ENCODE measurements at places on chromosomes 12 and 14.
A peak's percentile ranks its signal among the peaks of the same experiment; 100 is the strongest.

GRCh38 chr14:36520601-36521525 lies 831 bp upstream of the NKX2-1 start:
- no peak for DNase-seq

- no peak for DNase-seq
Observed at GRCh38 chr12:68319988-68320623, 12.1 kb downstream of the MDM1 start.

DNA sequence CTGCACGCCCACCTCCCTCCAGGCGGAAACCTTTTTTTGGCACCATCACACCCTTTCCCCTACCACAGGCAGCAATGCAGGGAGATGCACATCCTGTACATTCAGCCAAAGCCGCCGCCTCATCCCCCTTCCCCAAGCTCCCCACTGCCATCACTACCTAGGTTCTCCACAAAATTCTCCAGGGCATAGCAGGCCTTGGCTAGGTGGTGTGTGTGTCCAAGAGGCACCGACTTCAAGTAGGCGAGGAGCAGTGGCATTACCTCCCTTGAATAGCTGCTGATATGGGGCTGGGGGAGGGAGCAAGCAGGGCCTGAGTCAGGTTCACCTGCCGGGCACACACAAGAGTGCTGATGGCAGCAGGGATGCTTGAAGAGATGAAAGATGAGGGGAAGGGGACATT lies 3.6 kb downstream of the IPO4 start:
- no peak for DNase-seq

- no peak for DNase-seq
Observed at GRCh38 chr12:24081606-24082005, 132.1 kb upstream of the SOX5 start.

DNA sequence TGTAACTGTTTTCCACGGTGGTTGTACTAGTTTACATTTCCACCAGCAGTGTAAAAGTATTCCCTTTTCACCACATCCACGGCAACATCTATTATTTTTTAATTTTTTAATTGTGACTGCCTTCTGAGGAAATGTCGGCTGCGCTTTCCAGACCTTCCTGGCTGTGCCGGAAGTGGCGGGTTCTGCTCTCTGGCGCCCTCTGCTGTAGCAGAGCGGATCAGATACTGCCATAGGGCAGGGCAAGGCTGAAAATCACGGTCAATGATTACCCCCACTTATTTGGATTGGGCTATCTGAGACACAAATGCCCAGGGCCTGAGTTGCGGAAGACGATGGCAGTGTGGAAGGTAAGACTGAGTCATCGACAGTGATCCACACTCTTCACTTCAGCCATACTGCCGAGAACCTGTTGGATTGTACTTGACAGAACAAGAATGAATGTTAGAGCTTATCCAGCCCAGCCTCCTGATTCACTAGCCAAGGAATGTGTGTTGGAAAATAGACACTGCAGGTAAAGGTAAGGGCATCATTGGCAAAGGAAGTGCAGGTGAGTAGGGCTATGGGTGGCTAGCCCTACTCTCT lies 124.2 kb downstream of the NTF3 start:
- no peak for DNase-seq

DNA sequence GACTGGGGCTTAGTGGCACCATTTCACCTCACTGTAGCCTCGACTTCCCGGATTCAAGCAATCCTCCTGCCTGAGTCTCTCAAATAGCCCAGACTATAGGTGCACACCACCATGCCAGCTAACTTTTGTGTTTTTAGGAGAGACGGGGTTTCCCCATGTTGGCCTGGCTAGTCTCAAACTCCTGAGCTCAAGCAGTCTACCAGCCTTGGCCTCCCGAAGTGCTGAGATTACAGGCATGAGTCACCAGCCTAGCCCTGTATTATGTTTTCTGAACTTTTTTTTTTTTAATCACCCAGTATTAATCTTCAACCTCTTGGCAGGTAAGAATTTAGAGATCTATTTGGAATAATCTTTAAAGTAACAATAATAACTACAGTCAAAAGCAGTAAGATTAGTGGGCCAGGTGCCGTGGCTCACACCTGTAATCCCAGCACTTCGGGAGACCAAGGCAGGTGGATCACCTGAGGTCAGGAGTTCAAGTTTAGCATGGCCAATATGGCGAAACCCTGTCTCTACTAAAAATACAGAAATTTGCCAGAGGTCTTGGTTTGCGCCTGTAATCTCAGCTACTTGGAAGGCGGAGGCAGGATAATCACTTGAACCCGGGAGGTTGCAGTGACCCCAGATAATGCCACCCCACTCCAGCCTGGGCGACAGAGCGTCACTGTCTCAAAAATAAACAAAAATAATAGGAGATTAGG lies 8.6 kb downstream of the NANOG start:
- no peak for DNase-seq

DNA sequence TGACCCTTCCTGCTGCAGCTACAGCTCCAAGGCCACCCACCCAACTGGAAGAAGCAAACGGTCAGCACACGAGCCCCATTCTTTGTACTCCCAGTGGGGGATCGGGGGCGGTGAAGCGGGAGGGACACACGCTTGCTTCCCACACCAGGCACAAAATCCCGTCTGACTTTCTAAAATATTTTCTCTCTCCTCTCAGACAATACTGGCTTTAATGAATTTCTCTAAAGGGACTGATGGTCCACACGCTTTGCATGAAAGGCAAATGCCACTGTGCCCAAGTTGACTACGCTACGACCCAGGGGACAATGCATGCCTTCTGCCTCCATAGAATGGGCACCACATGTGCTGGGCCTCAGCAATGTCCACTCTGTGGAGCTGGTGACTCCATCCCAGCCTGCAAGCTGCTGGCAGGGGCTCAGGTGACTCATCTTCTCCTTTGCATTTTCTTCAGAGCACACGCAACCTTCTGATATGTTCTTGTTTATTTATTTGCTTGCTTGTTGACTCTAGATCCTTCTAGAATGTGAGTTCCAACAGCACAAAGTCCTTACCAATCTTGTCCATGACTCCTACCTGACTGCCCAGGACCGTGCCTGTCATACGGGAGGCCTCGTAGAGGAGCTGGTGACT lies 15.6 kb downstream of the SYNE3 start:
- no peak for DNase-seq

DNA sequence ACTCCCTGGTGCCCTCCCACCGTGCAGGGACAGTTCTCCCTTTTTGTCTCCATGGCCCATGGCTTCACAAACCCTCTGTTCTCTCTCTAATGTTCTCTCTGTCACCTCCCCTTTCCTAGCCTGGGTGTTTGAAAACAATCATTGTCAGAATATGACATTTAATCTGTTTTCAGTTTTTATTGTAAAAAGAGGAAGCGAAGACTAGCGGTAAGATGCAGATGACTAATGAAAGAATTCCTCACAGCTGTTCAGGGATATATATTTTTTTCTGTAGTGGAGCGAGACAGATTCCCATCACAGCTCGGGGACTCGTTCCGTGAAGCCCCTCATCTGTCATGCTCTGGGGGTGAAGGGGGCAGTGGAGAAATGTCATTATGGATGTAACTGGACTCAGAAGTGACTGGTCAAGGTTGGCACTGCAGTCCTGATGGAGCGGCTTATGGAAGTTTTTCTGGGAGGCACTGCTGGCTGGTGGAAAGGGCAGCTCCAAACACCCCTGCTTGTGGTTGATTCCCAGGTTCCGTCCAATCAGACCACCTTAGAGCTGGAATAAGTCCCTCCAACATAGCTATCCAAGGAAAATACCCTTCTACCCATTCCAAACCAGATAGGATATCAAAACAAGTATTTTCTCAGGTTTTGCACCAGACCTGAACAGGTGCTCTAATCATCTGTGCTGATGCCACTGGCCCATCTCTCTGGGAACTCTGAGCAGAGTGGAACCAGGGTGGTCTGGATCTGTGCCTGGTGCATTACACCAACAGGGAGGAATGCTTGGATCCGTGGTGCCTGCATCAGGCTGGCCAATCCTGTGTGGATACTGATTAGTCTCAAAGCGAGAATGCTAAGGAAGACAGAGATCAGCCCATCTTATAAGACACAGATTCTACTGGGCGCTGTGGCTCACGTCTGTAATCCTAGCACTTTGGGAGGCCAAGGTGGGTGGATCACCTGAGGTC lies 84.7 kb downstream of the GPATCH2L start:
- no peak for DNase-seq

DNA sequence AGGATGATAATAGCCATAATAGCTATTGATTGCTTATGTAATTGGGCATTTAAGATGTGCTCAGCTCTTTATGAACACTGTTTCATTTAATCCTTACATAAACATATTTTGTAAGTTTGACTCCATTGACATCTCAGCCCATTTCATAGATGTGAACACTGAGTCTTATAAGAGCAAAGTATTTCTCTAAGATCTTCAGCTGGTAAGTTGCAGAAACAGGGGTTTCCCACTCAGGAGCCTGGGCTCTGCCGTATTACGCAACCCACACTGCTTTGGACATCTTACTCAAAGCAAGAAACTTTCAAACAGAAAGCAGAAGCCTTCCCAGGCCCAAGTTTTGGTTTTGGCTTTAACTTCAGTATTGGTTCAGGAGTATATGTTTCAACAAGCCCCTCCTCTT lies 705.1 kb downstream of the MED13L start:
- DNase-seq = no peak

- DNase-seq = no peak
Observed at GRCh38 chr12:92566448-92567019, 136.3 kb upstream of the PLEKHG7 start.

GRCh38 chr14:91348845-91349465 lies 68.7 kb downstream of the CCDC88C start:
- DNase-seq = no peak

DNA sequence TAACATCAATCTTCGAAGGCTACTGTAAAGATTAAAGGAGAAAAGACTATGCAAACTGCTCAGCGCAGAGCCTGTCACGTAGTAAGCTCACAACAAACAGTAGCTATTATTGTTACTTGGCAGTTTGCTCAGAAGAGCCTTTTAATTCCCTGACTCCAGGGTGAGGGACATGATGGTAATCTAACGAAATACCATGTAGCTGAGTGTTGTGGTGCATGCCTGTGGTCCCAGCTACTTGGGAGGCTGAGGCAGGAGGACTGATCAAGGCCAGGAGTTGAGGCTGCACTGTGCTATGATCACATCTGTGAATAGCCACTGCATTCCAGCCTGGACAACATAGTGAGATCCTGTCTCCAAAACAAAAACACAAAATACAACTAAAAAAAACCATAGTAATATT lies 22.8 kb downstream of the HEBP1 start:
- no peak for DNase-seq

DNA sequence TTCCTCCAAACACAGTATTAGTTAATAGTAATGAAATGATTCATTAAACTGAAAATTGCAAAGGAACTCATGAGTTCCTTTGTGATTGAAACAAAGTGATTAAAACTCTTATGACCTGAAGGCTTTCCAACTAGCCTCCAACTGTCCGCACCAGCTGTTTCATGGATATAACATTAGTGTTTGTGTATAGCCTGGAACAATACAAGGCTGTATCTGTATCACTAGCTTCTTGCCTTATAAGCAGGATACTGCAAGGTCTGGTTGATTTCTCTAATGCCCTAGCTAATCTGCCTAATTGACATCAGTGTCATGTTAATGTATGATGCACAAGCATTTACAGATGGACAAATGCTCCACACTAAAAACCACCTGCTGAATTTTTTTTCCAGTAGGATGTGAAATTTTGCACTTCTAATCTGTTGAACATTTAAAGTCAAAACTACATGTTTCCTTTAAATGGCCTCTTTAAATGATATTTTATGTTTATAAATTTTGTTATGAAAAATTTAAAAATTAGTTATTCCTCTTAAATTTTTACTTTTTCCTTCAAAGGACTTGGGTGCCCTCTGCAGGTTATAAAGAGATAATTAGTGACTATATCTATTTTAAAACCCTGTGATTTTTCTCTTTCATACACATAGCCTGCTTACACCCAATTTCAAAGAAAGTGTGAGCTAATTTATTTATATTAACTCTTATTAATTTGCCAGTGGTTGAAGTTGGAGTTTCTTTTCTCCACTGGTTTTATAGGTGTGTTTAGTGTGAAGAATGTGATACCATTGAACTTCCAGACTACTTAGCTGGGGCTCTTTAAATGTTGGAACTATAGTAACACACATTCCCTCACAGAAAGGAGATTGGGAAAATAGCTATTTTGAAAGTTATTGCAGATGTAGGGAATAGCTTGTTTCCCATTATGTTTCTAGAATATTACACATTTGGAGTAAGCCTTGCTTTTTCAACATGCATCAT lies 25.4 kb downstream of the AP5M1 start:
- no peak for DNase-seq

- no peak for DNase-seq
Observed at GRCh38 chr14:83992857-83993256, 1537.1 kb upstream of the FLRT2 start.

GRCh38 chr12:98503342-98503591 lies 12.1 kb upstream of the TMPO start:
- peak; percentile 25 for DNase-seq

DNA sequence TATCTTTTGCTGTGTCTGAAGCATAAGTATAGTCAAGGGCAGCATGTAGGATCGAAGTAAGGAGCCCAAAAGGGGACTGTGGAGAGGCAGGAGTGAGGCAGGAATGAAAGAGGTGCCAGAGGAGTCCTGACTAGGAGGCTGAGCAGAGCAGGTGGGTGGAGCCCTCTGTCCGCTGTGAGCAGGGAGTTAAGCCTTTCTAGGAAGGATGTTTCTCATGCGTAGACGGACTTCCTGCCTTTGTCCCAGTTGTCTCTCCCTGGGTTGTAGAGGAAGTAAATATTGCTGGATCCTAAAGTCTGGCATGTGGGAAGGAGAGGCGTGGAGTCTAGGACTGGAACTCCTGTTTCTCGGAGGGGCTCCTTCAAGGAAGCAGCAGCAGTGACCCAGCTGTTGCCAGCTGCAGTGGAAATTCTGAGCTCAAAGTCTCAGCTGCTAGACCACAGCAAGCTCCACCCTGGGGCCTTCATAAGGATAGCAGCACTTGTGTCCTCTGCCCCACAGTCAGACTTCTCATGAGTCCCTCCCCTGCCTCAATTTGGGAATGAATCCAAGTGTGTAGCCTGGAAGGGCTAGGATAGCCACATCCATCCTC lies 44.0 kb downstream of the RBMS2 start:
- DNase-seq = no peak

- no peak for DNase-seq
Observed at GRCh38 chr14:56212521-56212920, 94.3 kb downstream of the PELI2 start.

- no peak for DNase-seq
Observed at GRCh38 chr14:104689881-104690711, 678 bp downstream of the INF2 start.

DNA sequence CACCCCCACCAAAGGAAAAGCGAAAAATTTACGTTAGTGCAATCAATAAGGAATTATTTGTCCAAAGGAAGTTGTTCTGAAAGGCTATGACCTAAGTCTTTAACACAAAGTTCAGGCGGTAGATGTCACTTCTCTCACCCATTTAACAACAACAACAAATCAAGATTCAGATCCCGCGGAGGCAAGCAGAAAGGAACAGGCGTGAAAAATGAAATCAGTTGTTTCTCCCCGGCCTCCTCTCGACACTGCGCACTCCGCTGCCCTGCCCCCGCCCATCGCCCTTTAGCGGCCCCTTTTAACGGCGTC lies 1.4 kb downstream of the DENND5B start:
- DNase-seq = no peak

GRCh38 chr12:119864591-119864990 lies 12.5 kb downstream of the CIT start:
- no peak for DNase-seq
